ENCODE measurements at places on chromosomes 13 and 19.

- no peak for DNase-seq
Observed at GRCh38 chr19:32178956-32179355, 166.5 kb upstream of the ZNF507 start.

DNA sequence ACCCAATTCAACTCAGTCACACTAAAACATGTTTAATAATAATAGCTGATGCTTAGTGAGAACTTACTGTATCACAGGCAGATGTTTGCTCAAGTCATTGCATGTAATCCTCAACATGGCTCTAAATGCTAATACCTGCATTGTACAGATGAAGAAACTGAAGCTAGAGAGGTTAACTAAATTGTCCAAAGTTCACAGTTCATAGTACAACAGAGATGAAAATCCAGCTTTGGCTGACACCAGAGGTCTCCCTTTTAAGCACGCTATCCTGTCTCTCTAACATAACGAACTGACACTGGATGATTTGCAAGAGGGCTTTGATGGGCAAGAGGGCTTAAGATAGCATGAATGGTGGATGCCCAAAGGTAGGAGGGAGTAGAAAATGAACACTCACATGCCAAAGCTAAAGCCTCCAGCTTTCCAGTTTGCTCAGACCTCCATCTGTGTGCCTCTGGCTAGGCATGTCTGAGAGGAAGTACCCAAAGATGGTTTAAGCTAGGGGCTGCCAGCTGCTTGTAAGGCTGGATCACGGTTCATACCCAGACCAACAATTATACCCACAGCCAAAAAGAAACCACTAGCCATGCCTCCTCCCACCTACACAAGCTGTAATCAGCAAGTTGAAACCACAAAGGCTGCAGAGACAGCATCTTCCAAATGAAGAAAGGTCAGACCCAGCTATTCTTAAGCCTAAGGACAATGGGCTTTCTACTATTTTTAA, 196.9 kb upstream of the UBL3 start:
- no peak for DNase-seq

- no peak for DNase-seq
Observed at GRCh38 chr13:109576331-109576813, 210.0 kb downstream of the IRS2 start.

DNA sequence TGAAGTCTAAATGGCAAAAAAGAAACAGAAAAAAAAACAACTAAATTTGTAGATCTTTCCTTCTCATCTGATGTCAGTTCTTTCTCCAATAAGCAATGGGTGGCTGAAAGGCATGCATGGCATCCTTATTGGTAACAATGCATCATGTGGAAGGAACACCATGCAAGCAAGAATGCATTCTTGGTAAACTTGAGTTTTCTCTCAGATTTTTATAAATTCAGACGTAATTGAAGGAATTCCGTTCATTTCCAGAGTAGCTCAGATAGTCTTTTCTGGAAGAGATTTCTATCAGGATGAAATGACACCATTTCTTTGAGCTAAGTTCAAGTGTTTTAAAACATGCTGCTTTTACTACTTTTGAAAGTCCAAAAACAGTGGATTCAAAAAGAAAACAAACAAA, 373.0 kb downstream of the COG6 start:
- no peak for DNase-seq

GRCh38 chr19:46866407-46867136, 5.8 kb downstream of the ARHGAP35 start:
- no peak for DNase-seq

DNA sequence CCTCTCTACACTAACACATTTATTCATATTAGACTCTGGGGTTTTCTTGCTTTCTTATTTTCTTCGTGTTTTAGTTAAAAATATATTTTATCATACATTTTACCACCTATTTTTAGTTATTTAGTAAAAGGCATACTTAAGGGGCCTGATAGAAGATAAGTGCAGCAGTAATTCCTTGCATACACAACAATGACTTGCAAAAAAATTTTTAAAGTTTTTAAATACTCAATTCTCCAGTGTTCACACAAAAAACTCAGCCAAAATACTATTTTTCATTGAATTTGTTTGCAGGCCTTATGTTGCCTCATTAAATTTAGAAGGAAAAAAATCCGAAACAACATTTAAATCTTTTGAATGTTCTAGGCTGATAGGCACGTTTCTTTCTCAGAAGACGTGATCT, 2431.7 kb downstream of the PCDH9 start:
- no peak for DNase-seq

GRCh38 chr19:7799640-7800355, 30.2 kb upstream of the EVI5L start:
- DNase-seq = peak; percentile 91

DNA sequence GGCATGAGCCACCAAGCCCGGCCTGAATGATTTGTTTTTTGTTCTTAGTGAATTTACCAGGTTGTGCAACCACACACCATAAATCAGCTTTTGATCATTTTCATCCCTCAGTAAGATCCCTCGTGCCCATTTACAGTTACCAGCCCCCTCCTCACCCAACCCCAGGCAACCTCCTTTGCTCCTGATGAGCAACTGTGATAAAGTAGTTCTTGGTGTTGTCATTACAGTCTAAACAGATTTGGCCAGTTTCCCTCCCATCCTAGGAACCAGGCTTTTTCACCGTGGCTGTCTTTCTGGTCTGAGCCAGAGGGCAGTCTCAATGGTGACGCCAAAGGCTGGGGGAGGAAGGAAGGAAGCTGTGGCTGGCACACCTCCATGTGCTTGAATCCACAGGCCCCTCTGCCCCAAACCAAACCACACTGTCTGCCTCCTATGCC, 61.2 kb upstream of the WDFY2 start:
- DNase-seq = no peak

GRCh38 chr19:2338751-2339643, 10.5 kb downstream of the SPPL2B start:
- no peak for DNase-seq

DNA sequence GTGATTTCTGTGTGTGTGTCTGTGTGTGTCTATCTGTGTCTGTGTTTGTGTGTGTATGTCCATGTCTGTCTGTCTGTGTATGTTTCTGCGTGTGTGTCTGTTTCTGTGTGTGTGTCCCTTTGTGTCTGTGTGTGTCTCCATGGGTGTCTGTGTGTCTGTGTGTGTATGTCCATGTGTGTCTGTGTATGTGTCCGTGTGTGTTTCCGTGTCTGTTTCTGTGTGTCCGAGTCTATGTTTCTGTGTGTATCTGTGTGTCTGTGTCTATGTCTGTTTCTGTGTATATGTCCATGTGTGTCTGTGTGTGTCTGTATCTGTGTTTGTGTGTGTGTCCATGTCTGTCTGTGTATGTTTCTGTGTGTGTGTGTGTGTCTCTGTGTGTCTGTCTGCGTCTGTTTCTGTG, 276.3 kb upstream of the SOX1 start:
- no peak for DNase-seq

- DNase-seq = no peak
Observed at GRCh38 chr19:56106397-56106849, 14.7 kb downstream of the ZNF787 start.

DNA sequence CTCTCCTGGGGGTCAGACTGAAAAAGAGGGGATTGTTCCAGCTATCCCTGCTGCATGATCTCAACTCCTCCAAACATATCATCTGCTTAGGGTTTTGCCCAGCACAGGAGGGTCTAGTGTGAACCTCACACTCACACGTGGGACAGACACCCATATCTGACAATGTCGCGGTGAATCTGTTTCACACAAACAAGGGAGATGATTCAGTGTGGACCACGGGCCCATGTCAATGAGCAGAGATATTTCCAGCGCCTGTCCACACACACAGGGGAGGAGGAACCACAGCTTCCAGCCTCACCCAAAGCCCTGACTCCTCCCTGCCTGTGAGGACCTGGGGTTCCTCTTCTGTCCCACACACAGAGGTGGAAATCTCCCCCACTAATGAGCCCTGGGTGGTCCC, 29.6 kb upstream of the KIR3DL3 start:
- DNase-seq = no peak

- no peak for DNase-seq
Observed at GRCh38 chr19:42191855-42192254, 25.6 kb downstream of the DEDD2 start.

- DNase-seq = peak; percentile 43
Observed at GRCh38 chr19:6587093-6587820, 3.7 kb downstream of the CD70 start.

Data from neural progenitor cell (in vitro differentiated cells).